Kidney (tissue), 22 donors: ENCODE measurements at places on chromosomes 6 and 20.

DNA sequence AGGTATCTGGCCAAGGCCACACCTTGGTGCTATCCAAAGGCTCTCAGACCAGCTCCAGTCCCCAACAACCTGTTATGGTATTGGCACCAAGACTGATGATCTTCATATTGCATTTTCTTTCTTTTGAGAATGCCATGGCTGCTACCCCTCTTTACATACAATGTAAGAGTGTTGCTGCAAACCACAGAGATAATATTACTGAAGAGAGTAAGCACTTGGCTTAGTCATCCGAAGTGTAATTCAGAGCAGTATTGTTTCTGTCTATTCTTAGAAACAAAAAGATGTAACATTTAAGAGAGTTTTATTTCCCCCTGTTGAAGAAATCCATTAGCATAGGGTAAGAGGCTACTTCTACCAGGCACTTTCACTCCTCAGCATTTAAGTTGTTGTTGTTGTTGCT is 212.5 kb downstream of the C6orf118 start:
- no peaks in the 10 kb centered on the region for H3K36me3 ChIP-seq
- DNase-seq: no peak
- no peak overlapping the region for H3K27ac ChIP-seq
- no peaks in the 10 kb centered on the region for H3K27me3 ChIP-seq
- H3K4me1 ChIP-seq: no peaks in the 10 kb centered on the region
- no peak overlapping the region for H3K4me3 ChIP-seq

GRCh38 chr6:20266851-20267608 is 54.8 kb upstream of the MBOAT1 start:
- no peak overlapping the region for H3K27ac ChIP-seq
- no peaks in the 10 kb centered on the region for H3K36me3 ChIP-seq
- H3K4me1 ChIP-seq: no peaks in the 10 kb centered on the region
- H3K4me3 ChIP-seq: no peak overlapping the region
- no peak for DNase-seq

DNA sequence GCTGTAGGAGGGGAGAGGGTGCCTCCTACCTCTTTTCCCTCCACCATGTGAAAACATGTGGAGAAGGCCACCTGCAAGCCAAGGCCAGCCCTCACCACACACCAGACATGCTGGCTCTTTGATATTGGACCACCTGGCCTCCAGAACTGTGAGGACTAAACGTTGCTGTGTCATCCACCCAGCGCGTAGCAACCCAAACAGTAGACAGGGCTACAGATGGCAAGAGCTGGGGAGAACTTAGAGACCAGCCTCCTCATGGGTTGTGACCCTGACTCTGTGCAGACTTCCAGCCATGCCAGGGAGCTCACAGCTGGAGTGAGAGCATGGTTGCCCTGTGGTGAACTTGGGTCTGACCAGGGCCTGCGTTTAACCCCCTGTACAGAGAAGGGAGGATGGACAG is 195.9 kb upstream of the CST7 start:
- H3K27ac ChIP-seq: no peak overlapping the region
- H3K36me3 ChIP-seq: no peaks in the 10 kb centered on the region
- H3K4me1 ChIP-seq: peaks cover 11% of the 10 kb centered on the region
- DNase-seq: peak; percentile 6
- no peaks in the 10 kb centered on the region for H3K27me3 ChIP-seq

- no peak for DNase-seq
- H3K27me3 ChIP-seq: no peaks in the 10 kb centered on the region
- H3K4me3 ChIP-seq: no peak overlapping the region
- H3K27ac ChIP-seq: no peak overlapping the region
- peaks cover 8% of the 10 kb centered on the region for H3K4me1 ChIP-seq
Observed at GRCh38 chr6:16669227-16669626, 92.0 kb downstream of the ATXN1 start.

- no peaks in the 10 kb centered on the region for H3K4me1 ChIP-seq
- H3K27me3 ChIP-seq: no peaks in the 10 kb centered on the region
- no peak overlapping the region for H3K27ac ChIP-seq
- no peak for DNase-seq
- H3K36me3 ChIP-seq: no peaks in the 10 kb centered on the region
- H3K4me3 ChIP-seq: no peak overlapping the region
Observed at GRCh38 chr6:132673376-132674094, 14.6 kb upstream of the TAAR1 start.

DNA sequence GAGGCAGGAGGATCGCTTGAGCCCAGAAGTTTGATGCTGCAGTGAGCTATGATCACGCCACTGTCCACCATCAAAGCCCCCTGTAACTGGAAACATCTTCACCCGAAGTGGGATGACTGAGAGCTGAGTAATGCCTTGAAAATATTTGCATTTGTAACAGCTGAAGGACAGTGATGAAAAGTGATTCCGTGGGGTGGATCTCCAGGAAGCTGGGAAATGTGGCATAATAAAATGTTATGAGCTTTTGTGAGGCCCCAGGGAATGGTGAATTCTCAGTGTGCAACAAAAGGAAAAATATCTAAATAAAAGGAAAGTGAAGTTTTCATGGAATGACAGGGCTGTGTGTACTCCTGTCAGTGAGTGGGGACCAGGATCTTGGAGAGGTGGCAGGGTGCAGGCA is 92.0 kb downstream of the JAG1 start:
- H3K27me3 ChIP-seq: no peaks in the 10 kb centered on the region
- H3K4me3 ChIP-seq: no peak overlapping the region
- no peak overlapping the region for H3K27ac ChIP-seq
- H3K4me1 ChIP-seq: no peaks in the 10 kb centered on the region
- DNase-seq: no peak

GRCh38 chr6:164048840-164049516 is 634.5 kb downstream of the QKI start:
- no peaks in the 10 kb centered on the region for H3K27me3 ChIP-seq
- no peak for DNase-seq
- no peaks in the 10 kb centered on the region for H3K36me3 ChIP-seq
- H3K4me3 ChIP-seq: no peak overlapping the region
- no peak overlapping the region for H3K27ac ChIP-seq

DNA sequence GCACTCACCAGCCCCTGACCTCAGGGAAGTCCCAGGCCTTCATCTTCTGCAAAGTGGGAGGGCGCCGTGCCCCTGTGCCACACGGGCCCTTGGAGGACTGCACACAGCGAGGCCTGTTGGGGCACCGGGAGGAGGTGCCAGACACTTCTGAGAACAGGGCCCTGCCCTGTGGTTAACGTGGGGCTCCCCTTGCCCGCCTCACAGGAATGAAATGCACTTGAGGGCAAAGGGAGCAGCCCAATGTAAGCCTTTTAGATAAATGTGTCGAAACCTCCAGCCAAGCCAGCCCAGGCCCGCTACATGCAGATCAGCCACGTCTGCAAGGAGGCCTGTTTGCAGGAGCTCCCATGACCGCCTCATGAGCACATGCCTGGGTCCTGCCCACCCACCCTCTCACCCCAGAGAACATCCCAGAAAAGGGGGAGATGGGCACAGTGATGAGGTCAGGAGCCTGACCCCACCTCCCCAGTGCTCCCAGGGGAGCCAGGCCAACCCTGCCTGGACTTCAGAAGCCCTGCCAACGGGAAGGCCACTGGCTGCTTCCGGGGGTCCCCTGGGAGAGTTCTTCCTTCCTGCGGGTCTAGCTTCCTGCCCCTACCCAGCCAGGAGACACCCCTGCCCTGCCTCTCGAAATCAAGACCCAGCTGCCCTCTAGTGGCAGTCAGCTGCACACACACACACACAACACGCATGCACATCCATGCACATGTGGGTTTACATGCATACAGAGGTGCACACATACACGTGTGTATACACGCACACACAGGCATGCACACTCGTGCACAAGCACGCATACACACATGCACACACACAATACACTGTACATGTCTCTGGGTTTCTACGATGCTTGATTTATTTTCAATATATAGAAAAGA is 178.7 kb downstream of the TAF4 start:
- H3K27me3 ChIP-seq: no peaks in the 10 kb centered on the region
- H3K4me1 ChIP-seq: no peaks in the 10 kb centered on the region
- H3K27ac ChIP-seq: no peak overlapping the region
- H3K36me3 ChIP-seq: no peaks in the 10 kb centered on the region
- no peak overlapping the region for H3K4me3 ChIP-seq

- DNase-seq: no peak
- H3K27me3 ChIP-seq: no peaks in the 10 kb centered on the region
- H3K27ac ChIP-seq: no peak overlapping the region
- H3K4me1 ChIP-seq: no peaks in the 10 kb centered on the region
- H3K4me3 ChIP-seq: no peak overlapping the region
Observed at GRCh38 chr20:15195378-15195777, 858.0 kb upstream of the FLRT3 start.

GRCh38 chr6:38877721-38878120 is 162.6 kb downstream of the DNAH8 start:
- DNase-seq: no peak
- H3K4me1 ChIP-seq: no peaks in the 10 kb centered on the region
- H3K27ac ChIP-seq: no peak overlapping the region
- H3K36me3 ChIP-seq: no peaks in the 10 kb centered on the region

GRCh38 chr6:13372076-13372475 is 43.7 kb upstream of the TBC1D7 start:
- H3K27me3 ChIP-seq: no peaks in the 10 kb centered on the region
- no peak for DNase-seq
- H3K27ac ChIP-seq: no peak overlapping the region
- H3K4me1 ChIP-seq: no peaks in the 10 kb centered on the region
- no peaks in the 10 kb centered on the region for H3K36me3 ChIP-seq

DNA sequence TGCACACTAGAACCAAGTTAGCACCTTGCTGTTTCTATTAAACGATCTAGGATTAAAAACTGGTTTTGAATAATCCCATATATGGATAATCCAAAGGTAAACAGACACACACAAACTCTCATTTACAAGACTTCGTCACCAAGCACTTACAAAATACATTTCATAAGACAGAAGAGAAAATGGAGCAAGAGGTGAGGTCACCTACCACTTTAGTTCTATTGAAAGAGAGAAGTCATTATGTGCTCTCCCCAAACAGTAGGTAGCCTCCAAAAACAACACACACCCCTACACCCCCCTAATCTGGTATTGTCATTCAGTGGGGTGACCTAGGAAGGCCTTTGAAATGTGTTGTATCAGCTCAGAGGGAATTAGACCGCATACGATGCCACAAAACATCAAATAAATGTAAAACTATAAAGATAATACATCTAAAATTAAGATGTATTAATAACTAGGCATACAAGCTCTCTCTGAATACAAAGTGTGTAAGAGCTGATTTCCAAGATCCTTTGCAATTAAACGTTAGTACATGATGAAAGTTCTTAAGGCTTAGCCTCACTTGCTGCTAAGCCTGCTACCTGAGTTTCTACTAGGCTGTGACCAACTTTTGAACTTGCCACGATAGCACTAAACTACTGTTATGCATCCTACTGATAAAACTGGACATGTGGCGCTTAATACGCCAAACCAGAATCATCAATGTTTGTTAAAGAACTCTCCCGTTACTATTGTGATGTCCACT is 1.6 kb downstream of the SRPK1 start:
- peak overlapping the region; percentile 62 for H3K4me3 ChIP-seq
- peak; percentile 19 for DNase-seq
- H3K36me3 ChIP-seq: peaks cover 2% of the 10 kb centered on the region
- H3K4me1 ChIP-seq: no peaks in the 10 kb centered on the region

DNA sequence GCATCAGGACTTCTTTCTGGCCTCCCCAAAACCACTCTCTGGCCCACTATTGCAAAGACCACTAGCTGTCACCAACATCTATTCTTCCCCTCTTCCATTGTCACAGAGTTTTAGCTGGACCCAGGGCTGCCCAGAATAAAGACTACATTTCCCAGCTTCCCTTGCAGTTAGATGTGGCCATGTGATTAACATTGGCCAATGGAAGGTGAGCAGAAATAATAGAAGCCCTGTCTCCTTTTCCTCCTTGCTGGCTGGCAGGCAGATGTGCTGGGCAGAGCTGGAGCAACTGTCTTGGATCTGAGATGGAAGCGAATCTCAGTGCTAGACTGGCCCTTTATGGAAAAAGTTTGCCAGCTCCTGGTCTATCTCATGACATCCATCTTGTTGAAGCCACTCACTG is 97.0 kb downstream of the KCNB1 start:
- no peak for DNase-seq
- H3K36me3 ChIP-seq: no peaks in the 10 kb centered on the region
- no peaks in the 10 kb centered on the region for H3K4me1 ChIP-seq
- H3K27me3 ChIP-seq: no peaks in the 10 kb centered on the region
- H3K4me3 ChIP-seq: no peak overlapping the region

DNA sequence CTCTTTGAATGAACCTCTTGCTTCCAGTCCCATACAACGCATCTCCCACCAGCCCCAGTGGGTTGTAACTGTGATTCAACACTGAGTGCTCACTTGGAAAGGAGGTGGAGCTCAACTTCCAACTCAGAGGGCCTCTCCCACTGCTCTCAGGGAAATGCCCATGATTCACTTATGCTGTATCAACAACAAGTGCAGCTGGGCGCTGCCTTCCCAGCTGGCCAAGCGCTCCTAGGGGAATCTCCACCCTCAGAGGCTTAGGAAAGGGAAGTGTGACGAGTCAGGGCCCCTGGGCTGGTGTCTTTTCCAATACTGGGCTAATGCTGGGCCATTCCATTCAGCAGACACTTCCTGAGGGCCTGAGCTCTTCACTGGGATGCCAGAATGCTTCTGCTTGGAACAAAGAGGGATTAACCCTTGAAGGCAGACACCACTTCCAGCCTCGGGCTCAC is 8.1 kb upstream of the OCSTAMP start:
- no peaks in the 10 kb centered on the region for H3K4me1 ChIP-seq
- peaks cover 11% of the 10 kb centered on the region for H3K36me3 ChIP-seq
- no peak overlapping the region for H3K4me3 ChIP-seq
- no peak for DNase-seq
- H3K27me3 ChIP-seq: no peaks in the 10 kb centered on the region

DNA sequence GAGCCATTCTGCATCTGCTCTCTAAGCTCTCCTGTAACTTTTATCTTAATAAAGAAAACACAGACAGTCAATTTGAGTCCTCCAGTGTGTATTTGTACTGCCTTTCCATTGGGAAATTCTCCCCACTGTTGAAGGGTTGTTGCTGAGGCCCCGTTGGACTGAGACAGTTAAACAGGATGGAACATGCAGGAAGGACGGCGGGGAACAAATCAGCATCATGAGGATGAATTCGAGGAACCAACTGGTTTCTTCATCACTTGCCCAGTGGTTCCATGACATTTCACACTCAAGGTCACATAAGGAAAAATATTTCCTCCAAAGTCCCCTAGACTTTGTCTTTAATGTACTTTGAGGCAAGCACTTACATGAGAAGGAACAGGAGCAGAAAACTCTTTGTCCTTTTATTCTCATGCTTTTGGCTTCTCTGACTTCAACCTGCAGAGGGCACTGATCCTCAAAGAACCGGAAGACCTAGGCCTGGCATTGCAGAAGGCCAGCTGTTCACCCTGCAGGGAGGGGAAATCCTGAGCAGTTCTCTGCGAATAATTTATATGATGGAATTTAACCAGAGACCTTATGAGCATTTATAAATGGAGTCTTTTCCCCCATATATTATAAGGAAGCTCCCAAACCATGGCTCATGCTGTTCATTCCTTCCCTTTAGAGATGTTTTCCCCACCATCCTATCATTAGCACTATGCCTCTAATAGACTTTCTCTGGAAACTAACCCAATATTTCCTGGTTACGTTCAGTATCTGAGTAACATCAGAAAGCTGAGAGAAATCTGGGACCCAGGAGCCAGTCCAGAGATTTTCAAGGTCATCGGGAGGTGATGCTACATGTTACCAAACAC is 55.2 kb upstream of the ADGRF1 start:
- H3K27me3 ChIP-seq: no peaks in the 10 kb centered on the region
- DNase-seq: peak; percentile 80
- no peak overlapping the region for H3K27ac ChIP-seq
- no peaks in the 10 kb centered on the region for H3K36me3 ChIP-seq
- peaks cover 2% of the 10 kb centered on the region for H3K4me1 ChIP-seq
